ENCODE measurements at places on chromosomes 7 and 10.

DNA sequence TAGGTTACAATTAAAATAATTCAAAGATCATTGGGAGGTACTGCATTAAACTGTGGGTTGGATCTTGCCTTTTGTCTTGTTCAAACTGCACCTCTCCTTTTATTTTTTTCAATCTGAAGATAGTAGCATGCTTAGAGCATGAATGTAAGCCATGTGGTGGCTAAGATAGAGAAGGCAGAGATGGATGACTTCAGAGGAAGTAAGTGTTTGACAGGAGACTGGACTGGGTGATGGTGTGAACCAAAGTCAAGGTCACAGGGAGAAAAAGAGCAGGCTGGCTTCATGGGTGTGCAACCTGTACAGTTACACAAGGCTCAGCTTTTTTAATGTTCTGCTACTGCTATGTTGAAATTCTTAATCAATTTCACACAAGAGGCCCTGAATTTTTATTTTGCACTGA is 85.6 kb downstream of the ZEB1 start:
- peak; percentile 35 for DNase-seq

DNA sequence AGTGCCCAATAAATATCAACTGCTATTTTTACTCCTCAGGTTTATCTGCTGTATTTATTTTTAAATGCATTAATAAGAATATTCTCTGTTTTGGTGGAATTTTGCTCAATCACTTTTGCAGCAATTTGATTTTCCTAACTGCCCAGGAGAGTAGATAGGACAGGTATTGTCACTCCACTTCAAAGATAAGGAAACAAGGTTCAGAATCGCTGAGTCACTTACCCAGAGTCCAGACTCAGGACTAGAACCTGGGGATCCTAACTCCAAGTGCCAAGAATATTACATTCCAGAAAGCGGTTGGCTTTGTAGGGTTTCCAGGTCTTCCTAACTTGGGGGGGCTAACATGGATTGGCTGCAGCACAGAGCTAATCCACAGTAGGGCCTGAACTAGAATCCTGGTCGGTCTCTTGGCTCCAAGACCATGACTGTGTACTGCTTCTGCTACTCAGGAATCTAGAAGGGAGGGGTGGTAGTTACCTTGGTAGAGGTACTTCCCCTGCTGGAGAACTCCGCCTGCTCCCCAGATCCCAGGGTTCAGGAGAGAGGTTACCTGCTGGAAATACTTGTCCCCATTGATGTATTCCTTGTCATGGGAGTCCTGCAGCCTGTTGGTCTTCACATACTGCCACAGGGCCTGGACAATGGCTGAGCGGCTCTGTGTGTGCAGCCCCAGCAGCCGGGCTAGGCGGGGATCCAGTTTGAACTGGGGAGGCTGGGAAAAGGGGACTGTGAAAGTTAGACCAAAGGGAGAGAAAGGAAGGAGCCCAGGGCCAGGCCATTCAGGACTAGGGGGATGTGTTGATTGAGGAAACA is 7.3 kb downstream of the SMARCD3 start:
- no peak for DNase-seq

DNA sequence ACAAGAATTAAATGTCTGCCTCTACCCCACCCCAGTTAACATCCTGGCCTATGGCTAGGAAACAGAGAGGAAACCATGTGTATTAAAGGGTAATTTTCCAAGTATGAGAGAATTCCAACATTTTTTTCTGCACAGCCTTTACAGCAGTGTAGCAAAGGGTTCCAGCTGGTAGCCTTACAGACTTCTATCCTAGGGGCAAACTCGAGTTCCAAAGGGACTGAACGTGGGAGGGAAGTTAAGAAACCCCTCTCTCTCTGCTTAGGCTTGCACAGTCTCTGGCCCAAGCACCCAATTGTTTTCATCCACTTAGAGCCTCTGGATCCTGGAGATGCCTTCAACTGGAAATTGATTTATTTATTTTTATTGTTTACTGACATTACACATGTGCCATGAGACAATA is 60.3 kb downstream of the SLC16A12 start:
- DNase-seq, result no peak

DNA sequence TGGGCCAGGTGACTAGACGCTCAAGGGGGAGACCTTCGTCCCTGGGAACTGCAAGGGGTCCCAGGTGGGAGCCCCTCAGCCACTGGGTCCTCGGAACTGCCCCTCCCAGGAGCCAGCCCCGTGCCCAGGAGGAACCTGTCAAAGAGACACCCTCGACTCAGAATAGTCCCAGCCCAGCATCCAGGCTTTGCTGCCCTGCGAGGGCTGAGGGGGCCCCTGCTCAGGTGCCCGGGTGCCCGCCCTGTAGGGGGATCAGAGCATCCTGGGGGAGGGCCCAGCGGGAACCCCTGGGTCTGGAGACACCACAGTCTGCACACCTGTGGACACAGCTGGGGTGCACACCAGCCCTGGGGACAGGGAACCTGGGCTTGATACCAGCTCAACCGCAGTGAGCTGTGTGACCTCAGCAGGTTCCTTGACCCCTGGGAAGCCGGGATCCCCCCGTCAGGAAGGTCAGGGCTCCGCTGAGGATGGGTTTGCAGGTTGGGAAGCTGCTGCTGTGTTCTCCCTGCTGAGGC is 407 bp downstream of the ELN start:
- DNase-seq, result no peak

- no peak for DNase-seq
Measured at GRCh38 chr7:22867589-22867988, 44.9 kb upstream of the TOMM7 start.

GRCh38 chr7:106110238-106110560 is 1.9 kb downstream of the SYPL1 start:
- DNase-seq, result peak; percentile 14

DNA sequence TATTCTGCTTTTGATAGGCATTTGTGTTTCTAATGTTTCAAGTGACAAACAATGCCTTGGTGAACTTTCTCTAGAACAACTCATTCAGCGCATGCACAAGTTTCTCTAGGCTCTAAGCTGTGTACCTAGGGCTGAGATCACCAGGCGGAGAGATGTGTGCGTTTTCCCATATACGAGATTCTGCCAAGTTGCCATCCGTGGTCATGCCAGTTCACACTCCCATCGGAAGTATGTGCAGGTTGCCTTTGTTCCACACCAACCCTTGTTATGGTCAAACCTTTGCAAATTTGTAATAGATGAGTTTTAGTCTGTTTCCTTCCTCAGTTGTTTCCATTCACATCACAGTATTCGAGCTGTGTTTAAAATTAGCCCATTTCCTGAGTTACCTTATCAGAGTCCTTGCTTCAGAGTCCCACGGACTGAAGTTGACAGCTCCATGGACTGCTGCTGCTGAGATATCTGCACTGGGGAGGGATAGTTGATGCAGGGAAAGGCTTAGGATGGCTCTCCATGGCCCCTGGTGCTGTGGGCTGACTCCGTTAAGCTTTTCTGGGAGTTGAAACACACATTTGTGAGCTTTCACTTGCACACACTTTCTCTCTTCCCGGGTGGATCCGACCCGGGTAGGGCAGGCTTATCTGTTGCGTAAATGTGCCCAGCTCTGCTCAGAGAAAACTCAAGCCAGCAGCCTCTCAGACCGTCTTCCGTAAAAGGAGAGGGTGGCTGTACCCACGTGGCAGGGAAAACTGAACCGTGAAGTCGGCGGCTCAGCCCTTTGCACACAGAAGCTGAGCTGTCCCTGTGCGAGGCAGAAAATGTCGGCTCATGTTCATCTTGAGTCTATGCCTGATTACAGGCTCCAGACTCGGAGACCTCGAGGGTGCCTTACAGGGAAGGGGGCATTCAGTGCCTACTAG is 49.4 kb downstream of the HK1 start:
- no peak for DNase-seq

- peak; percentile 18 for DNase-seq
Measured at GRCh38 chr7:102275123-102275703, 11.5 kb upstream of the SH2B2 start.

DNA sequence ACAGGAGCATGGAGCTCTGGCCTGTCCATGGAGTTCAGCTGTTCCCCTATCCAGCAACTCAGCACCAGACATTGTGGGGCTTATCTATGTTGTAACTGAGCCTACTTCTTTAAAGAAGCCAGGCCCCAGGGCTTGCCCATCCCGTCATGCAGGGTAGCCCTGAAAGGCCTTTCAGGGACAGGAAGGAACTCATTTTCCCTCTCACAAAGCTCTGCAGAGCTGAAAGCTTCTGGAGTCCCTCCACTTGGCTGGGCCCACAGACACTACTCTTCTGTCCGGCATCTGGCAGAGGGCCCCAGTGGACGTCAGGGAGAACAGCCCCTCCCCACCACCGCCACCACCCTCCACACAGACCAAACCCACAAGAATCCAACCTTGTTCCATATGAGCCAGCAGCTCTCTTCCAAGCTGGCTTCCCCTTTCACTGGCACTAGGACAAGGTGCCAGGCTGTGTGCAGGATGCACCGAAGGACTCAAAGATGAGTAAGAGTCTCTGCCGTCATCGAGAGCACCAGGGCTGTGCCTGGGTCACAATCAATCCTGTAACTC is 33.1 kb downstream of the DENND2A start:
- DNase-seq, result peak; percentile 76

DNA sequence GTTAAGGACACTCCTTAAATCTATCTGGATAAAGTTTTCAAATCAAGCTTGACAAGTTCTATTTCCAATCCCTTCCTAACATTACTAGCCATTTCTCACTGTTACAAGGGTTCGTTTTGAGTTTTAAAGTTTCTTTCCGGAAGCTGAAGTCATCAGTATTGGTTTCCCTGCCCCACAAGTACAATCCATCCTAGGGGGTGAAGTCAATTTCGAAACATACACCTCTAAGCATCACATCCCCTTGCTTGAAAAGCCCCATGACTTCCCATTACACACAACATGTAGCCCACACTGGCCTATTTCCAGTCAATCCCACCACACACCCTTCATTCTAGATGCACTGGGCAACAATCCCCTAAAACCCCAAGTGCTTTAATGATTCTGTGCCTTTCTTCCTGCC is 13.0 kb downstream of the DPY19L1 start:
- no peak for DNase-seq

DNA sequence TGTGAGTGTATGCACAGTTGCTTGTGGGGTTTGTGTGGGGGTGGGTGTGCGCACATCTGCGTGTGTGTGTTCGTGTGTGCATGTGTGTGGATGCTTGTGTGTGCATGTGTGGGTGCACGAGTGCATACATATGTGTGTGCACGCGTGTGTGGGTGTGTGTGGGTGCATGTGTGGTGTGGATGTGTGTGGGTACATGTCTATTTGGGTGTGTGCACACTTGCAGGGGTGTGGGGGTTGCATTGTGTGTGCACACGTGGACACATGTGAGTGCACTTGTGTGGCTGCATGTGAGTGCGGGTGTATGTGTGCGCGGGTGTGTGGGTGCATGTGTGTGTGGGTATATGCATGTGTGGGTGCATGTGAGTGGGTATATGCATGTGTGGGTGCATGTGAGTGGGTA is 73.7 kb downstream of the NKX6-2 start:
- no peak for DNase-seq

- DNase-seq, result no peak
Measured at GRCh38 chr10:25914776-25915175, 19.3 kb upstream of the MYO3A start.

DNA sequence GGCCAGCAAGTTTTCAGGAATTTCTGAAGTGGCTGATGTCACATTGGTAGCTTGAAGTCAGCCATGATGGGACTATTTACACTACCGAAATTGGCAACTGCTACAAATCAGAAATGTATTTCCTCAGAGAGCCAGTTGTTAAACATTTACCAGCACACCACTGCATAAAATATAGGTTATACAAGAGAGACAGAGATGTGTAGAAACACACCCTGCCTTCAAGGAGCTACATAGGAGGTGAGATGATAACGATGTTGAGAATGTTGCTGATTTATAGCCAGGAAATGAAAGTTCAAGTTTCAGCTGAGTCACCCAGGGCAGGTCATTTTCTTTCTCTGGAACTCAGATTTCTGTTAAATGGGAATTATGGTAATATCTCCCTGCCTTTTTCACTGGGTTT is 46.0 kb upstream of the TCF7L2 start:
- DNase-seq, result peak; percentile 73

DNA sequence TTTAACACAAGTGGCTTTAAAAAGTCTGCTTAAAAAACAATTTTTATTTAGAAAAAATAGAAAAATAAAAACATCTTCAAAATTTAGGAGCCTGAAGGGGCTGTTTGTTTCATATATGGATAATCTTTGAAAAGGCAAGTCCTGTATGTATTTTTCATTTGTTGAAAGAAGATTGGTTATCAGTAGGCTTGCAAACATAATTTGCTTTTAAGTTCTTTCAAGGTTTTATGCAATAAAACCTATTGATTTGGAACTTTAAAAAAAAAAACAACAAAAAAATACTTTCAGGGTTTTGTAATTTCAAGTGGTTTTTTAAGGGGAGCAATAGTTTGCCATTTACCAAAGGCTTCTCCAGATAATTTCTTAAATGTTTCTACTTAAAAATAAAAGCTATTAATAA is 35.6 kb downstream of the MPLKIP start:
- no peak for DNase-seq

- peak; percentile 64 for DNase-seq
Measured at GRCh38 chr10:30581779-30582380, 47.7 kb downstream of the LYZL2 start.

DNA sequence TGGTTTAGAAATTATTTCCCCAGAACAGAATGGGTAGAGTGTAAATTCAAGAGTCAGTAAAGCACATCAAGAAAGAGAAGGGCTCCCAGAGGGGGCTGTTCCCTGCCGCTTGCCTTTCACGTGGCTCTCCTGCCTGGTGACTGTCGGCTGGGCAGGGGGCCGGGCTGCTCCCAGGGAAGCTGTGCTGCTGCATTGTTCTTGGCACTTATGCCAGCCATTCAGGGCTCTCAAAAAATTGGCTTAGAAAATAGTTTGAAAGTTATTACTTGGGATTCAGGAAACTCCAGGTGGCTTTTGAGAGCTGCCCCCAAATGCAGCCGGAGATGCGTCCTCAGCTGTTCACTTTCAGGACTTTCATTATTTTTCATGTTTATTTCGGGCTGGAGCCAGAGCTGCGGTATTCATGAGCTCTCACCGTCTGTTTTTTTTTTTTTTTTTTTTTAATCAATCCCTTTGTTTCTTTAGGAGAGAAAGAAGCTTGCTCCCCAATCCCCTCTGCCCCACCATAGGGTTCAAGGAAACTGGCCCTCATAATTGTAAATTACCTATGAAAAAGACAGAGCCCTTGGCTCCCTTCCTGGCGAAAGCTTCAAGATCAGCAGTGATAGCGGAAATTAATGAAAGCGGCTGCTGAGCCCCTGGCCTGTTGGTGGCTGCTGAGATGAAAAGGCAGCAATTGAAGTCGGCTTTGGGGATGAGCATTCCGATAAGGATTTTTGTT is 94.1 kb downstream of the SORCS3 start:
- no peak for DNase-seq

DNA sequence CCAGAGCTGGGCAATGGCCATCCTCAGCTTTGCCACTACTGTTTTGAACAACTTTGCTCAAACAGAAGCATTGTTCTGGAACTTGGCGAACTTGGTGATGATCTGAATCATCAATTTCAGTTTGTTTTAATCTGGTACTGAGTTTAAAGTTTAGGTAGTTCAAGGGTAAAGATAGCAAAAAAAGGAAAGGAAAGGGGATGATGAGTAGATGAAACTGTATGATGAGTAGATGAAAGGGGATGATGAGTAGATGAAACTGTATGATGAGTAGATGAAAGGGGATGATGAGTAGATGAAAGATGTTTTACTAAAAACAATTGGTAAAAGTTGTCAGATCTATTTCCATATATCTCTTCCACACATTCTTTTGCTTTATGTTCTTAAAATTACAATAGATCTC is 737.0 kb downstream of the LRMDA start:
- DNase-seq, result no peak

GRCh38 chr10:107814865-107815487 is 650.5 kb upstream of the SORCS1 start:
- peak; percentile 75 for DNase-seq
